Osteocyte (in vitro differentiated cells): ENCODE measurements at places on chromosomes 6 and 20. TPM values are rescaled to one million over a fixed set of nuclear protein-coding genes. Genes with fewer than 3 reads are reported as not detected.
A peak's percentile ranks its signal among the peaks of the same experiment; 100 is the strongest.

GRCh38 chr20:61734733-61735502, 330.8 kb downstream of the TAF4 start:
- no peak for DNase-seq

- no peak for DNase-seq
Observed at GRCh38 chr6:53795340-53795701, 516 bp downstream of the LRRC1 start.

GRCh38 chr6:52574709-52575501, 2.0 kb downstream of the TRAM2 start:
- no peak for DNase-seq

DNA sequence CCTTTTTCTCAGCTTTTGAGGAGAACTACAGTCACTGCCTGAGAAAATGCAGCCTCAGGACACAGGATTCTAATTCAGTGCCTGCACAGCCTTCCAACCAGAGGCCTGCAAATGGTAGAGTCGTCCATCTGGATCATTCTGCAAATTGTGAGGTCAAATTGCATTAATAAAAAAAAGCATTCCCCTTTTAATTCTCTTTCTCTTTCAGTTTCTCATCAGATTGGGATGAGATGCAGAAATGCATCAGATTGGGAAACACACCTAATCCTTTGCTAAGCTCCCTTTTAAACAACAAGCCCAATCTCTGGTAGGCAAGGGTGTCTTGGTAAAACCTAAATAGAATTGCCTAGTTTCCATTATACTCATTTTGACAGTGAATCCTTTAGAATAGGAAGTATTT, 838.8 kb downstream of the MAFB start:
- no peak for DNase-seq

- no peak for DNase-seq
Observed at GRCh38 chr20:18683839-18684238, 96.0 kb downstream of the DTD1 start.

DNA sequence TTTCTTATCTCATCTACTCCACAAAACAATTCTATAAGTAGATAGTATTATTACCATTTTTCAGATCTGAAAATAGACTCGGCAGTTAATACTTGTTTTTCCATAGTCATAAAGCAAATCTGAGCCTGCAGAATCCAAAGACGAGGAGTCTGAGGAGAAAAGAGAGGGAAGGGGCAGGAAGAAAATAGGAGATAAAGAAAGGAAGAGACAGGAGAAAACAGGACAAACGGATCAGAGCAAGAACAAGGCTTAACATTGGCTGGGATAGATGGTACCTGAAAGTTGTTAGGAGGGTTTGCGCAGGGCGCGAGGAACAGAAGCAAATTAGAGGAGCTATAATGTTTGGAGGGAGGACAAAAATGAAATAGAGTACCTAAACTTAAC, 639 bp upstream of the PPIL1 start:
- DNase-seq, result no peak

DNA sequence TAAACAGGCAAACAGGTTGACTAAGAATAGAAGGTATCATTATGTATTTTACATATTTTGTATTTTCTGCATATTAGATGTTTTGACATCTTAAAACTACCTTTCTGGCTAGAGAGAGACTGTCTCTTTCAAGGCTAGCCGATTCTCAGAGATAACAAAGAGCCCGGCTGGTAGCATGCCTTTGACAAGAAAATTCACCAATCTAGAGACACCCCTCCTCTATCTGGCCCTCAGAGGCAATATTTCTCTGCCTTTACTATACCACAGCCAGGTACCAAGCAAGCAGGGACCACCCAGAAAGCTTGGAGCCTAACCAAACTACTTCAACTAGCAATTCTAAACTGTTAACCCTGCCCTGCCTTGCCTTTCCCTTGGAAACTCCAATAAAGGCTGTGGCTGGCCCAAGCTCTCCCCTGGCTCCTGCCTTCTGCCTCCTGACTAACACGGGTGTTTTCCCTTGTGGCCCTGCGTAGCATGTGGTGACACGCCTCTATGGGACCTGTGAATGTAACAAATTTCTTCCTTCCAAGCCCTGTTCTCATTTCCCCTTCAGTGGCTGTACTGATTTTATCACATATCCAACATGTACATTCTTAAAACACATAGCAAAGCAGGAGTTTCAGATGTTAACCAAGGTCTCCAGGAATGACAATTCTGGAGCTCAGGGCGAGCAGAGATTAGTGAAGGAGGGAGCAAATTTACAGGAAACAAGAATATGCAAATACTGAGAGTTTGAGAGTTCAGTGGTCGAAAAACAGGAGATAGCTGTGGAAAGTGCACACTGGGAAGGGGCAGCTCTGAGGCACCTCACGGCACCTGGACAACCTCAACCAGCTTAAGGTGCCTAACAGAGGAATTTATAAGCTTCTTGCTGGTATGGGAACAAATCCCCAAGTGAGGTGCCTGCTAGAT, 120.8 kb downstream of the BACH2 start:
- no peak for DNase-seq

DNA sequence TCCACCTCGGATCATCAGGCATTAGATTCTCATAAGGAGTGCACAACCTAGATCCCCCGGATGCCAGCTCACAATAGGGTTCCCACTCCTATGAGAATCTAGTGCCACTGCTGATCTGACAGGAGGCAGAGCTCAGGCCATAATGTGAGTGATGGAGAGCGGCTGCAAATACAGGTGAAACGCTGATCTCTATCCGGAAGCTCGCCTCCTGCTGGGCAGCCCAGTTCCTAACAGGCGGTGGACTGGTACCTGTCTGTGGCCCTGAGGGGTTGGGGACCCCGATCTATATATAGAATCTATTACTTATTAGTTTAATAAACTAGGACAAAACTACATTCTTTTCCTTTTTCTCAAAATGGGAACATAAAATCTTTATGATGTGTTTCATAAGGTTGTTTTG, 741.9 kb downstream of the RFPL4B start:
- no peak for DNase-seq

- DNase-seq, result no peak
Observed at GRCh38 chr6:94127716-94128115, 708.4 kb upstream of the EPHA7 start.

DNA sequence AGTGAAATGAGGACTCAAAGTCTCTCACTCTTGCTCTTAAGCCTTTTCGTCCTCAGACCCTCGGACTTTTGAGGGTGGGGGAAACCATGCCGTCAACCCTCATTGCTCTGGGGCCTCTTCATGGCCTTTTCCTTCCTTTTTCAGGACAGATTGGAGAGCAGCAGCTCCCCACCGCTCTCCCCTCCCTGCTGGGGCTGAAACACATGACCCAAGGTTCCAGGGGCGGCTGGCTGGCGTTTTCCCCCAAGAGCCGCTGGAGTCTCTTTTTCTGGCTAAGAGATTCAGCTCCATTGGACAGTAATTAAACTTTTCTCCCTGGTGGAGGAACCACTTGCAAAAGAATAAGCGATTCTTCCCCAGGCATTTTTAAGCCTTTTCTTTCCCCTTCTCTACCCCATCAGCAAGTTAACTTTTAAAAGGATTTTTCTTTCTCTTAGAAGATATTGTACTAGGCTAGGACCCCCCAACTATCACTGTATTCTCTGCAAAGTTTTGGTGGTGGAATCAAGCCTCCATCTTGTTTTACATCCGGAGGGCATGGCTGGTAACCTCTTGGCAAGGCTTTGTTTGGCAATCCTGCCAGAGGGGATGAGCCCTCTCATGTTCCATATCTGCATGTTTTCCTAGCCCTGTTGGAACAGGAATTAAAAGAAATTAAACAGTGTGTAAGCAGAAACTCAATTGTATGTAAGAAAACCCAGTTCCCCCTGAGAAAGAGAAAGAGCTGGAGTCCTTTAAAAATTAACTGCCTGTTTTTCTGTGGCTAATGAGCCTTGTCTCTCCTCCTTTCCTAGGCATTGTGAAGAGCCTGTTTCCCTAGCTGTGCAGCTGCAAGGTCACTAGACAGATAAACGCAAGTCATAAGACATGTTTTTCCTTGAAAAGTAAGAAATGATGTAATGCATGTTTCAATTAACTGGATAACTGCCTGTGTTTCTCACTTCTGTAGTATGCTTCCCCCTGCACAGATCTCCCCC, 100.8 kb upstream of the GPR6 start:
- DNase-seq, result no peak

DNA sequence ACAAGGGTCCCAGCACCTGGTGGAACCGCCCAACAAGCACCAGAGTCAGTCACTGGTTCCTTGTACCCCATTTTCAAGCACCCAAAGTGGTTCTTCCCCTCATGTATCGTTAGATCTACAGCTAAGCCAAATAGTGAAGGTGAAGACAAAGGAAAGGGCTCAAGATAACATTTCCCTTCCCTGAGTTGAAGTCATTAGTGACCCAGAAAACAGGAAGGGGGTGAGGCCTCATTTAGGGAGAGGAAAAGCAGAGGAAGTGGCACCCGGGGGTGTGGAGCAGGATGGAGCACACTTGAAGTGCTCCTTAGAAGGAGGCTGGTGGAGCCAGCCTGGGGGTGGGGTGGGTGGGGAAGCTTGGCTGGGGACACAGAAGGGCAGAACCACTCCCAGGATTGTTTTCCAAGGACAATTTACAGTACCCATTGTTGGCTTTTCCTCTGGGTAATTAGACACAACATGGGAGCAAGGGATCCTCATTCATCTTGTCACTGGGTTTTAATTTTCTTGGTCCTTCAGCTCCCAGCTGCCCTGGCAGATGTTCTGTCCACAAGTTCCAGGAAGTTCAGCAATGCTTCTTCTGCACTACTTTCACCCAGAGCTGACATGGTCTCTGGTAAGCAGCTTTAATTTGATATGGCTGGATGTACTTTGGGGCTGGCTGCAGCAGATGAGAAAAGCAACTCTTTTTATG, 73.3 kb upstream of the CD93 start:
- DNase-seq, result peak; percentile 38

- no peak for DNase-seq
Observed at GRCh38 chr6:168994956-168995355, 258.7 kb downstream of the THBS2 start.

DNA sequence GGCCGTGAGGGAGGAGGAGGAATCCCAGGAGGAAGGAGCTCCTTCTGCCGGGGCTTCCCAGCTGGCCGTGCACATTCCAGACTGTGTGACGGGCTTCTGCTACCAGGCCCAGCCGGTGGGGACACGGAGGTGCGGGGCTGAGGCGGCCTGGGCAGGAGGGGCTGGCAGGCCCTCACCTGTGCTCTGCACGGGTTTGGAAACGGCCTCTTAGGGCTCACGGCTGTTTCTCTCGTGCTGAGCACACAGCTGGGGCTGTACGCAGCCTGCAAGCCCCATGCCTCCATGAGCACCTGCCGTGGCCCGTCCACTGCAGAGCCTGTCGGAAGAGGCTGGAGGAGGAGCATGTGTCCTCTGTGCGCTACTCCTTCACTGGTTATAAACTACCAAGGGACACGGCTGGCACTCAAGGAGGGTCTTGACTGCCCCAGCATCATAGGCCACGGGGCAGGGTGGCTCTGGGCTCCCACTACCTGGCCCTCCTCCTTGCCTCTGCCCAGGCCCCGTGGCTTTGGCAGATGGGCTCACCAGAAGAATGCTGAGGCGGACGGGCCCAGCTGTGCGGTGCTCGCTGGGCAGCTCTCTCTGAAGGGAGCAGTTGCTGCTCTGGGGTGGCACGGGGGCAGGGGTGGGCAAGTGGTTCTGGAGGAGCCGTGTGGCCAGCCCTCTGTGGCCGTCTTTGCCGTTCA, 15.8 kb downstream of the NPEPL1 start:
- DNase-seq, result peak; percentile 84

DNA sequence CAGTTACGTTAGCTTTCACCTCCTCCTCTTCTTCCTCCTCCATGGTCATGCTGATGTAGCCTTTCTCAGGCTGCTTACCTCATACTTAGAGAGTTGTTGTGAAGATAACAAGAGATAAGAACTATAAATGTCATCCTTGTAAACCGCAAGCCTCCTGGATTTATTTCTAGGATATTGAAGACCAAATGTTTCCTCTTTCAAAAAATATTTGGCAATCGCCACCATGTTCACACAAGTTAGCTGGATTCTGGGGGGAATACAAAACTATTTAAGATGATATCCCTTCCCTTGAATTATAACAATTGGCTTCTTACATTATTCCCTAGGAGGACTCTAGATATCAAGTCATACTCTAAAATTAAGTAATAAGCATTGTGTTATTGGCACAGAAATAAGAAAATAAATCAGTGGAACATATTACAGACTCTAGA, 99.8 kb upstream of the PLEKHG1 start:
- no peak for DNase-seq

GRCh38 chr6:10138917-10139316, 276.0 kb downstream of the TFAP2A start:
- DNase-seq, result no peak

DNA sequence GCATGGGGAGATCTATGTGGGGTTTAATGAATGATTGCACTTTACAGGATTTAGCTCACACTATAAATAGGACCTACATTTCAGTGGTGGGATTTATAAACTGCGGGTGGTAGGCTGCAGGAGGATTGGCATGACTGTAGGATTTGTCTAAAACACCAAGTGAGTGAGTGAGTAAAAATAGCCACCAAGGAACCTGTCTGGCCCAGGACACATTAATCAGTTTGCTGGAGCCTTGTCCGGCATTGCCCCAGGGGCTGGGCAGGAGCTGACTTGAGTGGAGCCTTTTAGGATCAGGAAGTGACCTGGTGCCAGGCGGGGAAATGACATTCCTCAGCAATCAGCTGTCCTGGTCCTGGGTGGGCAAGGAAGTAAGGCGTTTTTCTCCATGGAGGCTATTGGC, 278.7 kb upstream of the PRND start:
- no peak for DNase-seq

GRCh38 chr6:441126-441920, 49.8 kb downstream of the IRF4 start:
- no peak for DNase-seq

DNA sequence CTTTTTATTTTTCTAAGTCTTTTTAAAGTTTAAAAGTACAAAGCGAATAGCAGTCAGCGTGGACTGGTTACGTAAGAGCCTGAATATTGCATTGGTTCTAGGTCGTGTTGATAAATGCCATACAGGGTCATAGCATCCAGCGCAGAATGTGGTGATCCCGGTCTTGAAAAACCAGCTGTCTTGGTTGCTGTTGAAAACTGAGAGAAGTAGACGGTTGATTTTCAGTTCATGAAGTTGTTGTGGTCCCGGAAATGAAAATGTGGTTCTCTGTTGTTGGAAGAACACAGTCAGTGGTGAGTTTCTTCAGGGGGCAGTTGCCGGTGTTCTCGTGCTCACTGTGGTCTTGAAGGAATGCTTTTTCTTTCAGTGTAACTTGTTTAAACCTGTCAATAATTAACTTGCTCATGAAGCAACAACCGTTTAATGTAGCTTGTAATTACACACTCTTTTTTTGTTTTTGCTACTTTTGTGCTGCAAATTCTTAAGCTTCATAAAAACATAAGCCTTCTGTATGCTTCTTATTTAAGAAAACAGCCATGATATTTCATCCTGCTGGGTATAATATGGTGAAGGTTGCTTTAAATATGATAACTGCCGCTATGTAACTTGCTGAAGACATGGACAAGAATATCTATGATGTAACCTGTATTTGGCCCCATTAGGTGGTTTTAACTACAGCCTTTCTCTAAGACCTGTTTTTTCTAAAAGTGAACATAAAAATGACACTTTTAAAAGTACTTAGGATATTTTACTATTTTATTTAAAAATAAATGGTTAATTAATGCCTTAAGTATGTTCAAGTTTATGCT, 64.8 kb upstream of the KIF25 start:
- no peak for DNase-seq

BEND6 gene
- total RNA-seq, result 7.0 and 9.2 TPM in 2 replicates

LINC00237 gene
- not detected in 2 replicates for total RNA-seq

DEFB124 gene
- not detected in 2 replicates for total RNA-seq

VTA1 gene
- 41.9 and 43.3 TPM in 2 replicates for total RNA-seq

GNAS-AS1 gene
- 1.5 and 2.0 TPM in 2 replicates for total RNA-seq
